ENCODE measurements at places on chromosomes 12 and 14.
A peak's percentile ranks its signal among the peaks of the same experiment; 100 is the strongest.

DNA sequence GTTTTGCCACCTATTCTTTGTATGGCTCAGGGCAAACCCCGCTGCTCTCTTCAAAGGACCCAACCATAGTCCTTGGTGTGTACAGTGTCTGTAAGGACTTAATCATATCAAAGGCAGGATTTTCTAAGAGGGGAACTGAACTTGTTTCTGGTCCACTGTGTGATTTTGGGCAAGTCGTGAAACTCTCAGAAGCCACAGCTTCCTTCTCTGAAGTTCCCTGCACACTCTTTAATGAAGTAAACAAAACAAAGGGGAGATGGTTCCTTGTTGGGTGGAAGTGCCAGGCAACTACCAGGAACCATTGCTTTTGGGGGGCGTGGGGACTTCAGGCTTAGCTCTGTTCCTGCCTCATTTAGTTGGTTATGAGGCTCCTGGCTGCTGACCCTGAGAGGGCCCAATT is 152.4 kb downstream of the VRK1 start:
- peak; percentile 88 for DNase-seq

- no peak for DNase-seq
These were observed 10.9 kb downstream of the TNS2 start for GRCh38 chr12:53060721-53061276.

GRCh38 chr14:102929241-102930137 is 7.0 kb downstream of the AMN start:
- DNase-seq: no peak

DNA sequence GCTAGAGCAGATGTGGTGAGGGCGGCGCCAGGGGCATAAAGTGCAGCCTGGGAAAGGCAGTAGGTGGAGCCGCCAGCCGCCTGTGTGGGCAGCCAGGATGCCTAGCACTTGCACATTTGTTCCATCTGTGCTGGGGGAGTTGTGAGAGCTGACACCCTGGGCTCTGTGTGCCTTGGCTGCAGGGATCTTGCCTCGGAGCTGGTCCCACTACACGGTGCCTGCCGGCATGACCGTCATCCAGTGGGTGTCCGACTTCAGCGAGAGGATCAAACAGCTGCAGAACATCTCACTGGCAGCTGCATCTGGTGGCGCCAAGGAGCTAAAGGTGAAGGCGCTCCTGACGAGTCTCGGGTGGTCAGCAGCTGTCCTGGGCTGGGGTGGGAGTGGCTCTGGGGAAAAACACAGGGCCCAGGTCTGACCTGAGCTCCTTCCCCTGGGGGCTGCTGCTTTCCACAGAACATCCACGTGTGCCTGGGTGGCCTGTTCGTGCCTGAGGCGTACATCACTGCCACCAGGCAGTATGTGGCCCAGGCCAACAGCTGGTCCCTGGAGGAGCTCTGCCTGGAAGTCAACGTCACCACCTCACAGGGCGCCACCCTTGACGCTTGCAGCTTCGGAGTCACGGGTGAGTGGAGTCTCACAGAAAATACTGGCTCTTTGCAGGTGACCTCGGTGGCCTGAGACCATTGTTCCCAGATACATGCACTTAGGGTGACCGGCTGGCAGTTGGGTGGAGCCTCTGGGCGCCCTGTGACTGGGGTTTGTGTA is 37.4 kb downstream of the HSP90AA1 start:
- DNase-seq: no peak

- DNase-seq: no peak
These were observed 1.2 kb downstream of the MMP17 start for GRCh38 chr12:131829356-131829747.

GRCh38 chr12:47556261-47557030 is 149.4 kb downstream of the RPAP3 start:
- no peak for DNase-seq

DNA sequence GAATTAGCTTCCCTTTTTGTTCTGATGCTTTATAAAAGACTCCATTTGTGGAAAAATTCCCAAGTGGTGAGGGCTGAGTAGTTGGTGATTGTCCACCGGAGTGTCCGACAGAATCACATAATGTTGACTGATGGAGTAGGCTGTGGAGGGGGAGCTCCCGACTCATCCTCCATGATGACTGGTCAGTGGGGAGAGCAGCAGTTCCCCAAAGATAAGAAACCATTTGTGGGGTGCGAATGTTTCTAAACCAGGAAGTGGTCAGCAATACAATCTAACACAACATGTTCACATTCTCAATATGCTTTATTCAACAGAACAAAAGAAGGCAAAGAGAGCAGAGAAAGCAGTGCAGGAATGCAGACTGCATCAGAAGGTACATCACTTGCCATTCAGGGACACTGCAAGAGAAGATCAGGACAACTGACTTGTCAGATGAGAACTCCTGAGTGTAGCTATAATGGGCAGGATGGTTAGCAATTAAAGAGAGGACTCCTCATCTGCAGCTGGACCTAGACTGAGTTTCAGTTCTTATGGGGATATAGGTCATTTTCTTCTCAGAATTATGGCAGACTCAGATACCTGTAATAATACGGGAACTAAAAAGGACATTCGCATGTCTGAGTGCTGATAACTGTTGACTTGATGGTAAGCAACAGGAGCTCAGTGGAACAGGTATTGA is 5.4 kb downstream of the KRT6B start:
- DNase-seq: no peak

GRCh38 chr12:56657416-56658379 is 11.9 kb upstream of the ATP5F1B start:
- DNase-seq: no peak

DNA sequence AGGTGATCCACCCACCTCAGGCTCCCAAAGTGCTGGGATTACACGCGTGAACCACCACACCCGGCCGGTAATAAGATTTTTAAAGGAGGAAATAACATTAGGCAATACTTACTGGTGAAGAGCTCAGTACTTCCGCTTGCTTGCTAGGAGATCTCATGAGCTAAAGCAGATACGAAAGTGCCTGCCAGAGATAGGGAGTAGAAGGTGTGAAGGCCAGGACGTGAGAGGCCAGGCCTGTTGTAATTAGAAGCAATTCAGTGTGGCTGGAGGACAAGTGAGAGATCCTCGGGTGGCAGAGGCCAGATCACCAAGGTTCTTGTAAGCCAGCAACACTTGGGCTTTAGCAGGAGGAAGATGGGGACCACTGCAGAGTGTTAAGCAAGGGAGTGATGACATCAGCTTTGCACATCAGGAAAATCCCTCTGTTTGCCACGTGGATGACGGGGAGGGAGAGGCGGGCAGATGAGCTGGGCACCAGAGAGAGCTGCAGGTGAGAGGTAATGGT is 7.6 kb downstream of the TECPR2 start:
- peak; percentile 93 for DNase-seq

GRCh38 chr12:57487055-57487596 is 742 bp upstream of the MARS1 start:
- DNase-seq: peak; percentile 41

- no peak for DNase-seq
These were observed 39.2 kb downstream of the TRPV4 start for GRCh38 chr12:109793826-109794501.

DNA sequence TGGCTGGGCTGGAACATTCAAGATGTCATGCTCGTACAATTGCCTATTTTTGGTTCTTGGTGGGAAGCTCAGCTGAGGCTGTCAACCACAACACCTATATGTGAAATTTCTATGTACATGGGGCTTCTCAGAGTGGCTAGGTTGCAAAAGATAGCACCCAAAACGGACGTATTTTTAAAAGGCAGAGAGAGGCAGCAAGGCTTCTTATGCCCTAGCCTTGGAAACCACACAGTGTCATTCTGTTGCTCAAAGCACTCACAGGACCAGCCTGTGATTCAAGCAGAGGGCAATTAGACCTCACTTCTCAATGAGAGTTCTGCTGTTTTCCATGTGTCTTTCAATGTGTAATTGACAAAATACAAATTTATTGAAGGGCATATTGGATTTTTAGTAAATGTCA is 134.0 kb downstream of the GXYLT1 start:
- DNase-seq: no peak

DNA sequence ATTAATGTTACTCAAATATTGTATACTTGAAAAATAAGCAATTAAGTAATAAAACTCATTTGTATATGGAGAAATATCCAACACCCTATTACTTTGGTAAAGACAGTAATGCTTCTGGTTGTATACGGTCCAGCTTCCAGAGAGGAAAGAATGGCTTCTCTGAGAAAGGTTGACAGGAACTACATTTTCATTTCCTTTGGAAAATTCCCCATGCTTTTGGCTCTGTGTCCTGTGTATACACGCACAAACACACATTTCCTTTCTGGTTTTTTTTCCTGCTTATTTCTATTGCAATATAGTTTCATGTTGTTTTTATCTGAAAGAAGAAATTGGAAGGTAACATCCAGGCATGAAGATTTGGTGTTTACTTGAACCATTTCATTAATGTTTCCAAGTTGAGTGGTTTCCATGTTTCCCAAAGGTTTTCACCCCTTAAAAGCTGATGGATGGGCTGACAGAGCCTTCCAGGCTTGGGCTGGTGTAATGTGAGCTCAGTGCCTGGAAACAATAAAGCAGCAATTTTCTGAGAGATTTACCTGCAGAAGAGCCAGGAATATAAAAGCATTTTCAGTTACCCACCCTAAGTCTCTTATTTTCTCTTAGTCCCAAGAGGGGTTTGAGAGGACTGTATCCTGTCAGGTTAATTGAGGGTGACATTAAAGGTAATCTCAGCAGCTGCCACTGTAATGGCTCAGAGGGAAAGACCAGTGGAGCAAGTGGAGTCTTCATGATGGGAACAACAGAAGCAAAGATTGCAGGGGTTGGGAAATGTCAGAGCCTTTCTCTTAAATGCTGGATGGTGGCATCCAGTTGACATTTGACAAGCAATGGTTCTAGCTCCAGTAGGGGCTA is 33.4 kb upstream of the TMTC1 start:
- DNase-seq: no peak

GRCh38 chr12:110366321-110367142 is 37.0 kb downstream of the ANAPC7 start:
- no peak for DNase-seq

- DNase-seq: no peak
These were observed 10.4 kb downstream of the B4GALNT1 start for GRCh38 chr12:57622293-57623245.

DNA sequence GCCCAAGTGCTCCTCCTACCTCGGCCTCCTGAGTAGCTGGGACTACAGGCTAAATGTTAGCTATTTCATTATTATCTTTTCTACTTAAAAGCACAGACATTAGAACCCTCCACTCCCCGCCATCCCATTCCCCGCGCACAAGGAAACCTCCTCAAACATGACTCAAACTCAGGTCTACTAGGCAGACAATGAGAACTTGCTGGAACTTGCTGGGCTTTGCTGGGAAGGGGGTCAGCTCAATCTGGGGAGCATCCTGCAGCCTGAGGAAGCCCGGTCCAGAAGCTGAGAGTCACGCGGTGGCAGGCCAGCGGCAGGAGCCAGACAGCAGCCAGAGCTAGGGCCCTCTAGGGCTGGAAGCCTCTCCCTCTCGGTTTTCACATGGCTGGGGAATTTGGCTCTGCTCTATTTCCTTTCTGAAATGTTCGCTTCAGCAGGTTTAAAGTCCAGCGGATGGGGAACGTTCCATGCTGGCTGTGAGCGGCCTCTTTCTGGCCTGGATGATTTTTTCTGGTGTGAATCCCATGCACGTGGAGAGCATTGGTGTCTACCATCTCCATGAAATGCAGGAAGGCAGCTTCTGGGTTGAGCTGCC is 68.5 kb downstream of the SLC6A12 start:
- DNase-seq: no peak
